Pons (tissue), 1 donor: ENCODE measurements at places on chromosomes 6 and 20.

GRCh38 chr20:48861444-48861843 lies 33.6 kb upstream of the PREX1 start:
- DNase-seq: no peak

DNA sequence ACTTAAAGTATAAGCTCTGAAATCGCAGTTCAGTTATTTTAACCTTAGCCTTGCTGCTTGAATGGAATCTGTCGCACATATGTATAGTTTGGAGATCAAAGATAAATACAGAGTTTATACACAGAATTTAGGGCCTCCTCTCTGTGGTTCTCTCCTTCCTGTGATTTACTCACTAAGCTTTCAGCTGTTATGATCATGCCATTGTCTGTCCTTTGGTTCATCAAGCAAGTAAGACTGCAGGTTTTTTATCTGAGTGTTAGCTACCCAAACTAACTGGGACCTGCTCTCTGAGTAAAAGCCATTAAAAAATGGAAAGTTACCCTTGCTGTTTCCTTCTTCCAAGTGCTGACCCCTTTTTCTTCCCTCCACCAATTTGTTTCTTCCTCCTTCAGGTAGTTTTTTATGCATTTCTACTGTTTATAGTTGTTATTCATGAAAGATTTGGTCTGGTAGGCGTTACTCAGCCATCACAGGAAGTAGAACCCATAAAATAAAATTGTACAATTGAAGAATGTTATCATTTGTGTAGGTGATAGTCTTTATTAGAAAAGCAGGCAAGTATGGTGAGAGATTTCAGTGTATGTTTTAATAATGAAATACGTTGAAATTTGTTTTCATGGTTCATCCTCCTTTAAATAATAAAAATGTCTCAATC lies 33.7 kb upstream of the SUMO4 start:
- DNase-seq: no peak

DNA sequence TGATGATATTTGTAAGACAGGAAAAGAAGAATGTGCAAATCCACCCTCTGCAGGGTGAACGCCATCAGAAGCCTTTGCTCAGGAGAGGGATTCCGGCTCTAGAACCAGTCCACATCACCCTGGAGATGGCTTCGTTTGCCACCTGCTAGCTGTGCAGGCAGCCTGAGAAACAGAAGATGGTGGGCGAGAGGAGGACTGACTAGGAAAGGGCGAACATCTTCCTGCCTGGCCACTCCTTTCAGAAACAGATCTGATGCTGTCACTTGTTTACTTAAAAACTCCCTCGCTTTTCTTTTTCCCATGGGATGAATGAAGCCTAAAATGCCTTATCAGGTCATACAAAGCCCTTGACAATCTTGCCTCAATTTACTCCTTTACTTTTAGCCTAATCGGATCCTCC lies 1.2 kb downstream of the PTPRA start:
- no peak for DNase-seq

- DNase-seq: peak; percentile 60
Observed at GRCh38 chr6:53335224-53335994, 13.3 kb downstream of the ELOVL5 start.

DNA sequence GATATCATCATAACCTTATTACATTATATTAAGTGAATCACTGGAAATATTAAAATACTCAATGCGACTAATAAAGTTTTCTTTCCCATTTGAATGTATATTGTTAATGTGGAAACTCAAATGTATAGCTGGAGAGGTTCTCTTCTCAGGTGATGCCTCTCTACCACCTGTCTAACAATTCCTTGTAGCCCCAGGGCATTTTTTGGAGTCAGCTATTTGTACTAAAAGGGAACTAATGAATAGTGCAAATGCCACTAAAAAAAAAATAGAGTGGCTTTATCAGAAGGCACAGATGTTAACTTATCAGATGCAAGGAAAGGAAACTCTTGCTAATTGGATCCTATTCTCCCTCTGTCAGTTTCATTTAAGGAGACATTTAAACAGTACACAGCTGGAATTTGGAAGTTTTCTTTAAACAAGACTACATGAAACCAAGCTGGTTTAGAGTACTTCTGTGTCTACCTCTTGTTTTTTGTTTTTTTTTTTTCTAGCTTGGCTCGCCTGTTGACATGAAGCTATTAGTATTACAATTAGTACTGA lies 897.0 kb upstream of the SLC35B3 start:
- DNase-seq: no peak

DNA sequence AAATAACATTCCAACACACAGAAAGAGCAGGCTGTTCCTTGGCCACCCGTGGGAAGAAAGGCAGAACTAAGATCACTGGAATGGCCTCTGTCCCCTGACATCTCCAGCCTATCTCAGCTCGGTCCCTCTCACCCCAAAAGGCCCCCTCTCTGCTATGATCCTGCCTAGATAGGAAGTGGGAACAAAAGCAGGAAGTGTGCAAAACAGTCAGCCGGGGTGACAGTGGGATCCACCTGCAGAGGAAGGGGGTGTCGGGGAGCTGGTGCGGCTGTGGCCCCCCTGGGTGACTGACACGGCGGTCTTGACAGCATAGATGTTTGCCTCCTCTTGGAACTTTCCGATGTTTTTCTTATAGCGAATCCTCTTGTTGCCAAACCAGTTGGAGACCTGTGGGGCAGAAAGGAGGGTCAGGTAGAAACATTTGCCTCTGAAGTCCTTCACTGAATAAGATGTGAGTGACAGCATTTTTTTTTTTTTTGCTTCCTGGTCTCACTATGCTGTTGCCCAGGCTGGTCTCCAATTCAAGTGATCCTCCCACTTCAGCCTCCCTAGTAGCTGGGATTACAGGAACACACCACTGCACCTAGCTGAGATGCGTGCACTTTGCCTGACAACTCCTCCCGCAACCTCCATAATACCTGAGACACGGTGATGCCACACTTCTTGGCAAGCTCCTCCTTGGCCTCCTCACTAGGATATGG lies 2.8 kb downstream of the PBX2 start:
- no peak for DNase-seq

- peak; percentile 77 for DNase-seq
Observed at GRCh38 chr6:116409756-116410155, 39.0 kb downstream of the DSE start.

- no peak for DNase-seq
Observed at GRCh38 chr20:924639-925038, 8.5 kb upstream of the ANGPT4 start.

- DNase-seq: peak; percentile 6
Observed at GRCh38 chr6:165049362-165049761, 260.0 kb downstream of the C6orf118 start.

- DNase-seq: no peak
Observed at GRCh38 chr6:142760152-142760551, 184.8 kb downstream of the HIVEP2 start.

- no peak for DNase-seq
Observed at GRCh38 chr6:104282581-104282980, 577.1 kb downstream of the HACE1 start.

DNA sequence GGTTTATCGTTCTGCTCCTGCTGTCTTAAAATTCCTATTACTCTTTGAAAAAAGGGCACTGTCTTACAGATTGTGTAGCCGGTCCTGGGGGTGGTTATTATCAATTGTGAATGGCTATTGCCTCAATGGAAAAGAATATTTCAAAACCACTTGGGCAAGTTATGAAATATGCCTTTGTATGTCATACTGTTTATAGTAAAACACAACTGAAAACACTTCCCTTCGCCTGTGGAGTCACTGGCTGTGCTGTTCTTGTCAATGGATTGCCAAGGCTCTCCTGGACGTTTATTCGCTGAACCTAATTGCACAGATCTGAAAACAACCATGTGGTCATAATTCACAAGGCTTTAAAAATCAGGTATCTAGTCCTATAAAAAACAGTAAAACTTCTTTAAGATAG lies 47.8 kb upstream of the TAGAP start:
- no peak for DNase-seq

- DNase-seq: no peak
Observed at GRCh38 chr6:157538168-157538567, 157.2 kb downstream of the ZDHHC14 start.

DNA sequence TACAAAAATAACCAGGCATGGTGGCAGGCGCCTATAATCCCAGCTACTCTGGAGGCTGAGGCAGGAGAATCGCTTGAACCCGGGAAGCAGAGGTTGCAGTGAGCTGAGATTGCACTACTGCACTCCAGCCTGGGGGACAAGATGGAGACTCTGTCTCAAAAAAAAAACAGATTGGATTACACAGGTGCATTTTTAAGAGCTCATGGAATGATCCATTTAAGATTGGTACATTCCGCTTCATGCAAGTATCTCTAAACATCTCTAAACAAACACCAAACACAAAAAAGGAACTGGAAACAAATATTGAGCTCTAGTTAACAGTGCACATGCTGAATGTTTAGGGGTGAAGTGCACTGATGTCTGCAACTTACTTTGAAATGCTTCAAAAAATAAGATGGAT lies 154.3 kb downstream of the GRM4 start:
- no peak for DNase-seq

DNA sequence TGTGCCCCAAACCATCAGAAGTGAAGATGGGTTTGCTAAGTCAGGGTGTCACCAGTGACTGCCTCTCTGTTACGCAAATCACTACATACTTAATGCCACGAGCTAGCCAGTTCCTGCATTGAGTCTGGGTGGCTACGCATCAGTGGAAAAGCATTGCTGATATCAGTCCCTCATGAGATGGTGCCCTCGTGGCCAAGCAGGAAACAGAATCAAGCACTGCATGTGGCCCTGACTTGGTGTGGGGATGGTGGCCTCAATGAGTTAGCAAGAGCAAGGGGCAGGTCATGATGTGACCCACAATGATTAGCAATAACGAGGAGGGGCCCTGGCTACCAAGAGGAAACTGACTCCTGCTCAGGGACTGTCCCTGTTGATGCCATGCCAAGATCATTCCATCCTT lies 51.6 kb upstream of the FNDC1 start:
- no peak for DNase-seq

DNA sequence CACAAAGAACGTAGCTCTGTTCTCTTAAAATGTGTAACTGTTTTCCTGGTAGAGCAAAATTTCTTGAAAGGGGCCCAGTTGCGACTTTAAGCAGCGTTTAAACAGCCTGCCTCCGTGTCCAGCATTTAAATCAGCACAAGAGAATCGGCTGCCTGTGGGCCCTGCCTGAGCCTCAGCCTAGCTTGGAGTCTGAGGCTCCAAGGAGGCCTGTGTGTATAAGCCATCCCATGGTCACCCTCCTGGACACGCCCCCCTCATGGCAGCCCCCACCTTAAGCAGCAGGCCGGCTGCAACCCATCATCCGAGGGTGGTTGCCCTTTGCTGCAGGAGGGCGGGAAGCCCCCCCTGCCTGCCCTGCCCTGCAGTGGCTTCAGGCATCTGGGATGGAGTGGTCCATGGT lies 18.9 kb downstream of the SDCBP2 start:
- peak; percentile 17 for DNase-seq

- no peak for DNase-seq
Observed at GRCh38 chr6:150332939-150333584, 35.8 kb upstream of the IYD start.

DNA sequence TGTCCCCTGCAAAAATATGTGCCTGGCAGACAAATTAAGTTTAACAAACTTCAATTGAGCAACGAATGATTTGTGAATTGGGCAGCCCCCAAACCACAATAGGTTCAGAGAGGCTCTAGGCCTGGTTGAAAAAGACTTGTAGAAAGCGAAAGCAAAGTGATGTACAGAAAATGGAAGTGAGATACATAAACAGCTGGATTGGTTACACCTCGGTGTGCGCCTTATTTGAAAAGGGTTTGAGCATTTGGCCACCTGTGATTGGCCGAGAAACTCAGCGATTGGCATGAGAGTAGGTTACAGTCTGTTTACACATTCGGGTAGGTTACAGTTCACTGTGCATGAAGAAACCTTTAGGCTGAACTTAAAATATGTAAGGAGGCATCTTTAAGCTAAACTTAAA lies 136.9 kb downstream of the CD83 start:
- no peak for DNase-seq

GRCh38 chr6:108735310-108736001 lies 112.8 kb upstream of the ARMC2 start:
- no peak for DNase-seq

GRCh38 chr20:25035921-25036320 lies 22.0 kb downstream of the ACSS1 start:
- peak; percentile 67 for DNase-seq

- DNase-seq: no peak
Observed at GRCh38 chr6:128131566-128131965, 230.7 kb upstream of the THEMIS start.

- no peak for DNase-seq
Observed at GRCh38 chr6:99545442-99545841, 23.0 kb downstream of the CCNC start.

GRCh38 chr6:11328613-11329247 lies 96.3 kb upstream of the NEDD9 start:
- DNase-seq: no peak

DNA sequence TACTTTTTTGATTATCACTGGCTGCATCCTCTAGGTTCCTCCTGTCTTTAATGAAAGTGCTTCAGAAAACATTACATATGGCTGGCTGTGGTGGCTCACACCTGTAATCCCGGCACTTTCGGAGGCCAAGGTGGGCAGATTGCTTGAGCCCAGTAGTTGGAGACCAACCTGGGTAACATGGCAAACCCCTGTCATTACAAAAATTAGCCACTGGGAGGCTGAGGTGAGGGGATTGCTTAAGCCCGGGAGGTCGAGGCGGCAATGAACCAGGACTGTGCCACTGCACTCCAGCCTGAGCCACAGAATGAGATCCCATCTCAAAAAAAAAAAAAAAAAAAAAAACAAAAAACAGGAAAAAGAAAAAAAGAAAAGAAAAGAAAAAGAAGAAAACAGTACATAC lies 35.3 kb downstream of the BEND3 start:
- DNase-seq: no peak

- DNase-seq: no peak
Observed at GRCh38 chr6:158627940-158628211, 16.7 kb downstream of the DYNLT1 start.

GRCh38 chr6:110526726-110527125 lies 50.3 kb upstream of the SLC22A16 start:
- no peak for DNase-seq

DNA sequence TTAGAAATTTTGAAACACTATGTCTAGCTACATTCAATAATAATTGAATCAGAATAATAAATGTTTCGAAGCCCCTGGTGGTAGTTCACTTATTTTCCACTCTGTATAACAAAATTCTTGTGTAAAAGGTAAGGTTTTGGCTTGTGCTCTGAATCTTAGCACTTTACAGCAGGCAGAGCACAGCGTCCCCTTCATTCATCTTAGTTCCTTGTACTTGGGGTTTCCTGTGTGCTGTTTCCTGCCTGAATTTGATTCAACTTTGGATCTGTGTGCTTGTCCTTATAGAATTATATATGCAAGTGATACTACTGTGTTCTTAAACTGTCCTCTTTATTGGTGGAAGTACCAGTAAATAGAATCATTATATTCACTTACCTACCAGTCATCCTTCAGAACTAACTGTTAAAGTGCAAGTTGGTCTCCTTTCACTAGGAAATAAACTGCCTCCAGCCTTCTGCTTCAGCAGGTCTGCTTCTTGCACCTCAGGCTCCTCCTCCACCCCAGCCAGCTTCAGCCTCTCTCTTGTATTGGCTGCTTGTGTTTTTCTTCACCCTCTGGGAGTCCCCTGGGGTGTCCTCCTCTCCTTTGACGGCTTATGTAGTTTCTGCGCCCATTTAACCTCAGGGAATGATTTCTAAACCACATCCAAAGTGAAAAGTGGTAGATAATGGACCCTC lies 28.8 kb upstream of the TULP4 start:
- DNase-seq: peak; percentile 51

- DNase-seq: no peak
Observed at GRCh38 chr6:146111881-146112450, 83.1 kb downstream of the GRM1 start.
